ENCODE measurements at places on chromosomes 4 and X. TPM values are rescaled to one million over a fixed set of nuclear protein-coding genes. Genes with fewer than 3 reads are reported as not detected.
A peak's percentile ranks its signal among the peaks of the same experiment; 100 is the strongest.

- no peak for DNase-seq
Measured at GRCh38 chr4:177080388-177080787, 229.3 kb upstream of the NEIL3 start.

GRCh38 chr4:64781737-64782326, 372.6 kb upstream of the TECRL start:
- peak; percentile 18 for DNase-seq

DNA sequence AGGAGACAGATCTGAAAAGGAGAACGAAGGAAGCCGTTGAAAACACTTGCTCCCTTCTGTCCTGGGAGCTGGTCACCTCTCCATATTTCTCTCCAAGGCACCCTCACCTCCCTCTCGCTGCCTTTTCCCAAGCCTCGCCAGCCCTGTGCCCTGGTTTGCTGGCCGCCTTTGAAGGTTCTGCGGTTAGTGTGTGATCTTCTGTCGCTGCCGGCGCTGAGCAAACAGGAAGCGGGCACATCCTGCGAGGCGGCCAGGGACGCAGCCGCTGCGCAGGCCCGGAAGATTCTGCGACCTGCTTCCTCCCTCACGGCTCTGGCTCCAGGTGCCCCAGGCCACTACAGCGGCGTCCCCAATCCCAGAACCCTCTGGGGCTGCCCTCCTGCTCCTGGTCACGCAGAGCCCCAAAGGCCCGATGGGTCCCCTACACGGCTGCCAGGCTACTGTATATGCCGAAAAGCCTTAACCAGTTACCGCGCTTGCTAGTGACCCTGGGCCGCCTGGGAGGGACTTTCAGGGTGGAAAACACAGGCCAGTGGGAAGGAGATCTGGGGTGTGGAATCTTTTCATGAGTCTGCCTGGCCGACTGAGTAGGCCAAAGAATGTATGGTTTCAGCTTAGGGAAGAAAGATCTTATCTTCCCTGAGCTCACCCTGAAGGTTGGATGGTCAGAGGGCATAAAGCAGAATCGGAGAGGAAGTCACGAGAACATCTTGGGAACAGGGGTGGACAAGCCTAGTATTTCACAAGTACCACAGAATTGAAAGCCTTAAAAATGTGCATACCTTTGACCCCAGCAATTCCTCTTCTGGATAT, 2.3 kb upstream of the SASH3 start:
- DNase-seq: no peak

DNA sequence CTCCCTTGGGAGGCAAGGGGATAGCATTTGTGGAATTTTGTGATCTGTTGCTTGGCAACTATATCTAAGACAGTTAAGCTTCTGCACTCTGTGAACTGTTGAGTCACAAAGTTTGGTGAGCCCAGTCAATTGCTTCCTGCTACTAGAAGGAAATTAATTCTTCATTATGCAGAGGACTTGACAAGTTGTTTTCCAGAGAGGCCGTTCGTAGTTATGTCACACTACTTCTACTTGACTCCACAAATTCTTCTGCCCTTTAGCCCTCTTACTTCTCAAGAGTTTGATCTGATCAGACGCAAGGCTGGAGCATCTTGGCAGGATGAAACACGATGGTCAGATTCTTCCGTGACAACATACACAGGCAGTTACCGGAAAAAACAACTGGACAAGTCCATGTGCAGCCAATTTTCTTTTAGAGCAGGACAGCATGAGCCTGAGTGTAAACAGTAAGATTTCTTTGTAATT, at the start of gene C4orf51:
C4orf51 (plus strand) TSS at position 156 of the 465 bp plus-strand sequence; CDS start at position 214, 58 bp downstream.
- peak; percentile 15 for DNase-seq

GRCh38 chrX:63330681-63331080, 20.5 kb downstream of the SPIN4 start:
- DNase-seq: no peak

The NLGN4X gene
- 3.5 TPM for polyA plus RNA-seq

The MXRA5 gene
- polyA plus RNA-seq: 72.6 TPM

The SPP1 gene
- polyA plus RNA-seq: 58.9 TPM

The SORCS2 gene
- 18.2 TPM for polyA plus RNA-seq

All from muscle of arm (tissue), 14 donors.